ENCODE measurements at places on chromosomes 2 and 18.

DNA sequence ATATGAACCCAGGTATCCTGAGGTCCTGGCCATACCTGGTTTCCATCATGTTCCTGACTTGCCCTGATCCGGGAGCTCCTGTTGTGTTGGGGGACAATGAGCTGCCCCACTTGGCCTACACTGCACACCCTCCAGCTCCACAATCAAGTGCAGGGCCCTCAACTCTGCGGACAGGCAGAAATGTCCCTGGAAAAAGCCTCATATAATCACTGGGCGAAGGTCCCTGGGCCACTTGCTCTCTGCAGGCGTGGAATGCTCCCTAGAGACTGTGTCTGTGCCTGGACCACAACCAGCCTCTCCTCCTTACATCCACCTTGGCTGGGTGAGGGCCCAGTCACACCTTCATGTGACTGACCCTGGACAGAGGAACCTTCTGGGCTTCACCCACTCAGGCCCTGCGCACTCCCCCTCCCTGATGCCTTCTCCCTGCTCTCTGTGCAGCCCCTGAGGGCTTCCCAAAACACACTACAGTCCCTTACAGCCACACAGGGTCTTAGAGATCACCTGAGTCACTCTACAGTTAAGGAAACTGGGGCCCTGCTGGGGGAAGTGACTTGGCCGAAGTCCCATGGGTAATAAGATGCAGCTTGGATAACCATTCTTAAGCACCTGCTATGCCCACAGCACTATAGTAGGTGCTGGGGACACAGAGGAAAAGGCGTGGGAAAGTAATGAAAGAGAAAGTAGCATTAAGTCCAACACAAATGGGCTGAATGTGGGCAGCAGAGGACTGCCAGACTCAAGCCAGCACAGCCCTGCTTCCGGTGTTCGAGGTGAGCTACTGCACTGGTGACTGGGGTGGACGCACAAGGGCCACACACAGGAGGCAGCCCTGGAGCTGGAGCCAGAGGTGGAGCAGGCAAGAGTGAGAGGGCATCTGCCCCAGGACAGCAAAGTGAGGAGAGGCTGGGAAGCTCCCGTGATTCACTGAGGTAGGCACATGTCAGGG is 9.8 kb downstream of the BOLA3 start:
- no peak for DNase-seq

DNA sequence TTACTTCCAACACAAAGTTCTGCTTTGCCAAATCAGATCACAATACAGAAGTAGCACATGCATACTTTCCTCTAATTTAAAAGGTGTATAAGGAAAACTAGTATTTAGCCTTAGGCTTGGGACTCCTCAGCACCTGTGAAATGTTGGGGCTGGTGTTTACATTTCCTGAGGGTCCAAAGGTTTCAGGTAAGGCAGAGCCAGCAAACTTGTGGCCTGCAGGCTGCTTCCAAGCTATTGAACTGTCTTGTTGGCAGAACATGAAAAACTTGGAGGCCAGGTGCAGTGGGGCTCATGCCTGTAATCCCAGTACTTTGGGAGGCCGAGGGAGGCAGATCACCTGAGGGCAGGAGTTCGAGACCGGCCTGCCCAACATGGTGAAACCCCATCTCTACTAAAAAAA is 26.5 kb upstream of the GPR39 start:
- no peak for DNase-seq

GRCh38 chr2:227849906-227850305 is 21.5 kb upstream of the DAW1 start:
- no peak for DNase-seq

DNA sequence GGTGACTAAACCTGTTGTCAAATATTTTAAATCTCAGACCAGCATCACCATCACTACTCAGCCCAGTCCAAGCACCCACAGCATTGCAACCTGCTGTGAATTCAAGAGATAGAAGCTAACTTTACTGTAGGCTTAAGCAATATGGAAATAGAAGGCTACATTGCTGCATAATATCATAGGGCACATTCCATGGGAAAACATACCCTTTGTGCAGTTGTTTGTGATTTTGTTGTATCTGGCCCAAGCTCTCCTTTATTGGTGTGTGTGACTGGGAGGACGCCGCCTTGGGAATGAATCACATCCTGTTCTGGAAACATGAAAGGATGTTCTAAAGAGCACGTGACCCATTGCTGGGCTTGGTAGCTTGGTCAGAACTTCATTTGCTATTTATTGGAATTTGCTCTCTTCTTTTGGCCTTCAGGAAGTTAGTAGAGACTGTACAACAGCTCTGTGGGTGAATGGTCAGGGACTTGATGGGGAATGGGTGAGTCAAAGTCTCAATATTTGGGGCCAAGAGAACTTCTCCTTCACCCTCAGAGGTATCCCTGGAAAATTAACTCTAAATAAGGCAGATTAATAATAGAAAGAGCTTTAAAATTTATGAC is 106.8 kb upstream of the SERPINE2 start:
- DNase-seq = no peak

DNA sequence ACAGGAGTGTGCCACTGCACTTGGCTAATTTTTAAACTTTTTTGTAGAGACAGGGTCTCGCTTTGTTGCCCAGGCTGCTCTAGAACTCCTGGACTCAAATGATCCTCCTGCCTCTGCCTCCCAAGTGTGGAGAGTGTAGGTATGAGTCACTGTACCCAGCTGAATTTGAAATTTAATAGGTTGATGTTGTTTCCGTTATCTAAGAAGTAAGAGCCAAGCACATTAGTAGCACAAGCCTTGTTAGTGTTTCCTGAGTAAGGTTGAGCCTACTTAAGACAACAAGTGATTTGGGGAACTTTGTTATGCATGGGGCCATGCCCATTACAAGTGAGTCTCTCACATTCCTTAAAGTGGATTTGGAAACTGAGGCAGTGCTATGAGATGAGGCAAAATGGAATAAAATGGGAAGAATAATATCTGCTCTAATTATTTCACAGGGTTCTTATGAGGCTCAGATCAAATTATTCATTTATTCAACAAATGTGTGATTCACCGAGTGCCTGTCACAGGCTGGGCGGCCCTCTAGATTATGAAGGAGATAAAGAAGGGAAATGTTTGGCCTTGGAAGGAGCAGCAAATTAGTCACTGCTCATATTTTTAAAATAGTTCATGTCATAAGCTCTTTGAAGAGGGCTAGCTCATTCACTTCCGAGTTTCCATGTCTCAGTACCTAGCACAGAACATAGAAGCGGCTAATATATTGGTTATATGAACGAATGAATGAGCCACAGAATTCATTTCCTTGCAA is 217.2 kb downstream of the LDLRAD4 start:
- DNase-seq = no peak

DNA sequence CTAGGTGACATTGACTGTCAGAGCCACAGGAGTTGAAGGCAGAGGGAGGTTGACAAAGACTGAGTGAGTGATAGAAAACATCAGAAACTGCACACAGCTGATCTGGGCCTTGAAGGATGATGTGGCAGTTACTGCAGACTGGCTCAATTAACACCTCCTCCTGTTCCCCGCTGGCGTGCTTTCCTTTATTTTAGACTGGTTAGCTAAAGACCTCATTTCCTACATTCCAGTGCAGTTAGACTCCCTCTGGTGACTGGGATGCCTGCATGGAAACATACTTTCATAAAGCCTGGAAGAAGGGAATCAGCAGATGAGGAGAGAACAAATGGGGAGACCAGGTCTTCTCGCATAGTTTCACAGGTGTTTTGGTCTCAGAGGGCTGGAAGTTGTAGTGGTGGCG is 7.1 kb downstream of the TPGS2 start:
- no peak for DNase-seq

DNA sequence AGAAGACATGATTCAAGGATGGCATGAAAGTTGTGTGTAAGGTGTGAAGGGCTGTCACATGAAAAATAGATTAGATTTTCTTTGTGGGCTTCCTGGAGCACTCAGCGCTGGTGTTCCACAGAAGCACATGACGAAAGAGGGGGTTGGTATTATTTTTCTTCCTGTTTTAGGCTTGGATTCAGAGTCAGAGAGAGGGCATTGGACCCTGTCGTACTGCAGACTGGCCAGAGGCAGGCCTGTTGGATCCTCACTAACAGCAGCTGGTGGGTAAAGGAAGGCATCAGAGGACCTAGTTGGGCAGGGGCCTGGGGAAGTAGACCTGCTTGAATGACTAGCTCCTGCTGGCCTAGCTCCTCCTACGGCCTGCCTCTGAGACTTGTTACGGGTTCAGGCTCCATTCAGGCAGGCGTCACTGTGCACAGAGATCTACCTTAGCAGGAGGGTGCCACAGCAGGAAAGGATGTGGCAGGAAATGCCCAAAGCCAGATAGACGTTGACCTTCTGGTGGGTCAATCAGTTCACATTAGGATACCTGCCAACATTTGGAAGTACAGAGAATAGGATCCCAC is 13.1 kb downstream of the CTLA4 start:
- DNase-seq = no peak

GRCh38 chr2:162521871-162522650 is 178.1 kb downstream of the GCA start:
- no peak for DNase-seq

GRCh38 chr2:145622285-145622684 is 1102.4 kb upstream of the ZEB2 start:
- DNase-seq = no peak
